Endodermal cell (in vitro differentiated cells): ENCODE measurements at places on chromosomes 5 and 9.

GRCh38 chr9:36470643-36471290 lies 70.7 kb upstream of the RNF38 start:
- no peak for DNase-seq

DNA sequence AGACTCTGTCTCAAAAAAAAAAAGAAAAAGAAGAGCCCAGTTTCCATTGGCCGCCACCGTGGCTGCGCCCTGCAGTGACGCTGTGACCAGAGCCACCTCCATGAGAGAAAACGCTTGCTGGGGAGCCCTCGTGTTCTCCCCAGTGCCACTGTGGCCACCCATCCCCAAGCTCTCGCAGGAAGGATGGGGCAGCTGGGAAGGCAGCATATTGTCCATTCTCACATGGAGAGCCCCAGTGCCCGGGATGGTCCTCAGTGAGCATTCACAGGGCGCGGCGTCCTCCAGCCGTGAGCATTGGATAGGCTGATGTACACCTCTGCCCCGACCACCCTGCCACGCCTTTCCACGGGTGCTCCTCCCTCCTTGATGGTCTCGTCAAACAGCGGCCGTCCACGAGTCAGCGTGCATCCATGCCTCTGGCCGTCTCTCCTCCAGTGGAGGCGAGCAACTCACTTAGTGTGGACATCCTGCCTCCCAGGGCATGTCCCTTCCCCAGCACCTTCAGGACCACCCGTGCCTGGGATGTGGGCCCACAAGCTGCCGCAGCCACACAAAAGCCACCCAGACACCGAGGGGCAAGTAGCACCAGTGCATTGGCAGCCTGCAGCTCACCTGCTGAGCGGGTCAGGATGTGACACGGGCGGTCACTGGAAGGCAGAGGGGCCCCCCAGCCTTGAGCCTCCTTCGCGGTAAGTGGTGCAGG lies 23.4 kb upstream of the SLC6A19 start:
- no peak for DNase-seq

- DNase-seq, result no peak
These were observed 46.6 kb downstream of the SECISBP2 start for GRCh38 chr9:89364666-89365531.

- no peak for DNase-seq
These were observed 194.8 kb downstream of the LRRC70 start for GRCh38 chr5:62773460-62773859.

DNA sequence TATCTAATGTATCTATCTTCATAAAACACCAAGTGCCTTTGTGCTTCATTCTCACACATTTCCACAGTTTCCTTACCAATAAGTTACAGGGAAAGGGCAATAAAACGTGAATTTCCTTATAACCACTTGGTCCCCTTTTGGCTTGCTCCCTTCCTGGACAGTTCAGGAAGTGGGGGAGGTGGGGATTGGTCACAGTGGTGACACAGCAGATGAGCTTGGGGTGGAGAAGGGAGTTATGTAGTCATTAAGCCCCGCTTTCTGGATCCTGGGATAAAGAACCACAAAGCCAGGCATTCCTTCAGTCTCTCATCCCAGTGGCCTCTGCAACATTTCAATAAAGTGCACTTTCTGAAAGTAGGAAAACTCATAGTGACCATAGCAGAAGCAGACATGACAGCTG lies 47.1 kb upstream of the FYB1 start:
- DNase-seq, result no peak

DNA sequence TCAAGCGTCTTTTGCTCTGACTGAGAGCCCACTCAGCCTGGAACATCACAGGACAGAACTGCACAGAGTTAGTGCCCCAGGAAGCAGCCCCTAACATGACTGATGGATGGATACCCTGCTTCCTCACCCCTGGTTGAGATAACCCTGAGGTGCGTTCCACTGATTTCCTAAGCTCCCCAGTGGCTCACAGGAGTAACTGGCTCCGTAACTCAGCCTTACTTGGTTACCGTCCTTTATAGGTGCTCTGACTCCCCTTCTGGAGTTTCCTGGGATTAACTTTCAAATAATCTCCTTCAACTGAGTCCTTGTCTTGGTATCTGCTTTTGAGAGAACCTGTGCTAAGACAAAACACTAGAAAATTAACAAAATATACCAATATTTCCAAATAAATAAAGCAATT lies 449.5 kb downstream of the AGTPBP1 start:
- no peak for DNase-seq

GRCh38 chr5:3325972-3326840 lies 269.4 kb upstream of the IRX1 start:
- peak; percentile 57 for DNase-seq

DNA sequence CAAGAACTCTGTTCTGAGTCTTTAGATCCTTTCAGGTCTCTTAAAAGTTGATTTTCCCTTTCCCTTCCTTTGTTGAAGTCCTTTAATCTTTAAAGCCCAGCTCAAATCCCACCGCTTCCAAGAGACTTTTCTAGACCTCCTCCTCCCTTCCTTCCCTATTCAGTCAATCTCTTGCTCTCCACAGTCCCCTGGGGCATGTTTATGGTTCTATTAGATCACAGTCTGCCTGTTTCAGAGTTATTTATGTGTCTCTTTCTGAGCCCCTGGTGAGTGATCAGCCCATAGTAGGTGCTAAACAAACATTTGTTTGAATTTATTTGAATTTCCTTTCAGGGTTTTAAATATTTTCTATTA lies 7.2 kb upstream of the ARSI start:
- no peak for DNase-seq

- no peak for DNase-seq
These were observed 445.0 kb upstream of the DMAC1 start for GRCh38 chr9:8244505-8245092.

DNA sequence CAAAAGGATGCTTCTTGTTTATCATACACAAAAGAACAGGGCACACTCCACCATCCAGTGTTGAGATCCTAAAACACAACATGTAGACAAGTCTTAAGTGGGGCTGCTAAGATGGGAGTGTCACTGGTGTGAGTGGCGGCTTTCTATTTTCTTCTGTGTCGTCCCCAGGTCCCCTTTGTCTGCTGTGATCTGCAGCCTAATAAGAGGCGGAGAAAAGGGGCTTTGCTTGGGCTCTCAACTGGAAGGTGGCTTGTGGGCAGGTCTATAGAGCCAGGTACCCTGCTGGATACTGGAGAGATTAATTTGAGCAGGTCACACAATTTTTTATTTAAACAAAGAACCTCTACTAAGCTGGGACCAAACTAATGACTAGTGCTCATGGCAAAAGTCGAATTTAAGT lies 126.1 kb upstream of the SAP30L start:
- no peak for DNase-seq

DNA sequence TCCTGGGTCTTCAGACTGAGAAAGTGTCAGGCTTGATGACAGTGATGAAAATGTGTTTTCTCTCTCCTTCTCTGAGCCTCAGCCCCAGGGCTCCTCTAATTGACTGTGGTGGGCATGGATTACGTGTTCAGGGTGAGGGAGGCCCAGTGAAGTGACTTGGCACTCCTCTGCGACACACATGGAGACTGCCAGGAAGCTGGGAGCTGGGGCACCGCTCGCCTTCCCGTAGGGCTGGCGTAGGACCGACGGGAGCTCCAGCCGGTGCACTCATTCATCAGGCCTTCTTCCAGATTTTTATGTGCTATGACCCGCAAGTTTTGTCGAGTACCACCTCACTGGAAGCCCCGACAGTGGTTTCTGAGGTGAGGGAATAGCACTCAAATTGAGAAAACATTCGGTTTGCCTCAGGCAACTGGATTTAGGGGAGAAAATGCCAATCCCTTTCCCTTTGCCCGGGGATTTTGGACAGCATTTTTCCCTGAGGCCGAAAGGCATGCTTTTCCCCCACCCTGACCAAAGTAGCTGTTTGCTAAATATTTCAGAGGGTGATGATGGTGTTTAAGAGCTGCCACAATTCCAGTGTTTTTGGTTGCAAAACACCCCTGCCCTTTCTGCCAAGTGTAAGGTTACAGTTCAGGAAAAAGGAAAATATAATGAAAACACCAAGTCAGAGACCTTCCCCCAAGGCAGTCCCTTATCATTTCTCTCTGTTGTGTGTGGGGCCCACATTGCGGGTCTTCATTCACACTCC lies 83.7 kb downstream of the PCSK5 start:
- no peak for DNase-seq

DNA sequence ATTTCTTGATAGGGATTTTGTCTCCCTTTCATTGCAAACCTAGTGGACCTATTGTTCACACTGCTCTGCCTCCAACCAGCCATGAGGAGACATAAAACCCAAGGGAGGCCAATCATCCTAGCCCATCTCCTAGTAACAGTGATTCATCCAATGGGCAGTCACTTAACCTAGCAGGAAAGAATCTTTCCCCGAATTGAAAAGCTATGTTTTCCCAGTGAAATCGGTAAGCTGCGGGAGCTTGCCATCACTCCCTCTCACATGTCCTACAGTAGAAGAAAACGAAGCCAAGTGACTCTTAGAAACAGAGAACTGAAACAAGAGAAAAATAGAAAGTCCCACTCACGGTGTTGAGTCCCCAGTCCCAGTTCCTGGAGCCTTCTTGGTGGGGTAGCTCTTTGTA lies 123.3 kb downstream of the SUSD1 start:
- DNase-seq, result peak; percentile 17

GRCh38 chr9:7236186-7236585 lies 478.4 kb downstream of the KDM4C start:
- DNase-seq, result no peak

DNA sequence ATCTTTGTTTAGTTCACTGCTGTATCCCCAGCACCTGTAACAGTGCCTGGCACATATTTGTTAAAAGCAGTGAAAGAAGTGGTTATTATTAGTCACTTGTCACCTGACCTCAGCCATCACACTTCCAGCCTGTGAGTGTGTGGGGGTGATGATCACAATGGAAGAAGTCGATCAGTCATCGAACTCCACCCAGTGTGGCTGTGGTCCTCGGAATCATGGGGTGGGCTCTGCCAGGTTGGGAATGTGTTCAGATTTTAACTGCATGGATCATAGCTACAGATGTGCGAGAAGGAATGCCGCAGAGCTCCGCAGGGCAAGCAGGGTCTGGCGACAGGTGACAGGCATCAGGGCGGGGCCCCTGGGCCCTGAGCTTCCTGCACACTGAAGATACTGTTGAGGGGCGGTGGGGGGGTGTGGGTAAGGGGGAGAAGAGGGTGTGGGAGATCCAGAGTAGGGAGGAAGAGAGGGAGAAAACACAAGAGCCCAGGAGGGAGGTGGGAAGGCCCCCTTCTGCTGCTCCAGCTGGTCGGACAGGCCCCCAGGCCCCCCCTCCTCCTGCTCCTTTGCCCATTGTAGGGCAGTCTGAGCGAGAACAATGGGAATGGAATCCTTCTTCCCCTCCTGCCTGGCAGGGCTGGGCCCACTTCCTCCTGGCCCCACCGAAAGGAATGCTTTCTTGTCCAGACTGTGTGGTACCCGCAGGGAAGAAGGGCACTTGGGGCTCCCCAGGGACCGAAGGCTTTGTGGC lies 89.6 kb downstream of the SPRY4 start:
- DNase-seq, result peak; percentile 80

- DNase-seq, result no peak
These were observed 5.5 kb upstream of the SURF6 start for GRCh38 chr9:133341369-133342068.

GRCh38 chr5:143229896-143230675 lies 173.4 kb downstream of the NR3C1 start:
- peak; percentile 66 for DNase-seq

DNA sequence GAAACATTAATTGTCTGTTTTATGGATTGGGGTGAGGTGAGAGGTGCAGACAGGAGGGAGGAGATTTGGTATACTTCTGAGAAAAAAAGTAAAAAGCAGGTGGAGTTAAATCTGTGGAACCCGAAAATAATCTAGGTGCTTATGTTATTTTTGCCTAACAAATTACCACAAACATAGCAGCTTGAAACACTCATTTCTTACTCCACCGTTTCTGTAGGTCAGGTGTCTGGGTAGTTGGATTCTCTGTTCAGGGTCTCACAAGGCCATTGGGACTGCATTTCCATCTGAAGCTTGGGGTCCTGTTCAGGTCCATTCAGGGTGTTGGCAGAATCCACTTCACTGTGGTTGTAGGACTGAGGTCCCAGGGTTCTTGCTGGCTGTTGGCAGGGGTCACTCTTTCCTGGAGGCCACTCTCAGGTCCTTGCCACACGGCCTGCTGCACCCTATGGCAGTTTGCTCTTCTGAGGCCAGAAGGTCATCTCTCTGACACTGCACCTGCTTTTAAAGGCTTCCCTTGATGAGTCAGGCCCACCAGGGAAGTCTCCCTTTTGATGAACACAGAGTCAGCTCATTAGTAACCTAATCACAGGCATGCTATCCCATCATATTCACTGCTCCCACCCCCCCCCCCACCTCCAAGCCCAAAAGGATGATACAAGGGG lies 82.2 kb downstream of the TRIO start:
- DNase-seq, result no peak

- DNase-seq, result no peak
These were observed 405.3 kb downstream of the TLE4 start for GRCh38 chr9:79977074-79977435.

DNA sequence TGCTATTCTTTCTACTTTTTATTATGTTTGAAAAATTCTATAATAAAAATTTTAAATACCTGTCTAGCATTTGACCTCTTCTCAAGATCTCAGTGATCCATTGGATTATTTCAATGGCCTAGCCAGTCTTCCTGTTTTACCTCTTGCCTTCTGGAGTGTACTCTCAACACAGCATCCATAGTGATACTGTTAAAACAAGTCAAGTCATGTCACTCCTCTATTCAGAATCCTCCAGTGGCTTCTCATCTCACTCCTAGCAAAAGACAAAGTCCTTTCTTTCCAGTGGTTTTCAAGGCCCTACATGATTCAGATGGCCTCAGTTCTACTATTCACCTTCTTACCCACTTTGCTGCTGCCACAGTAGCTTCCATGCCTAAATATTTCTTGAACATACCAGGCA lies 1.8 kb downstream of the MARVELD2 start:
- DNase-seq, result no peak

- DNase-seq, result peak; percentile 96
These were observed 22.6 kb upstream of the RAPGEF1 start for GRCh38 chr9:131762356-131762932.

GRCh38 chr5:44318883-44319282 lies 70.3 kb downstream of the FGF10 start:
- no peak for DNase-seq

DNA sequence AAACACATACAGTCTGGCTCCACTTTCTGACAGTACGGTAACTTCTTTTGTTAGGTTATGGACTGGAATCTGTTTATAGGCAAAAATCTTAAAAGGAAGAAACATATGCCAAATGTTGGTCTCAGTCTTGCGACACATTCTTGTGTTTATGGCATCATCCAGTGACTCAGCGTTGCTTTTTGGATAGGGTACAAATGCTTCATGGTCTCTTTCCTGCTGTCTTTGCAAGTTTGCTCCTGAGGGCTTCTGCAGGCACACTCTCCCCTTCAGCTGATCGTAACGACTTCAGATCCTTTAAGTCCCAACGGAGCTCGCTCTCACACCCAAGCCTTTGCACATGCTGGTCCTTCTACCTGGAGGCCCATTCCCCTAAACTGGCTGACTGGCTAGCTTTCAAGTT lies 23.6 kb upstream of the TNFSF8 start:
- DNase-seq, result no peak

GRCh38 chr9:37839496-37840461 lies 39.2 kb downstream of the DCAF10 start:
- DNase-seq, result no peak

- DNase-seq, result no peak
These were observed 216.7 kb upstream of the ARRDC3 start for GRCh38 chr5:91599863-91600262.
